ENCODE measurements at places on chromosomes 5 and 9. TPM values are rescaled to one million over a fixed set of nuclear protein-coding genes. Genes with fewer than 3 reads are reported as not detected.

- H3K27ac ChIP-seq, result no peak overlapping the region
- H3K4me1 ChIP-seq, result no peaks in the 10 kb centered on the region
- DNase-seq, result peak; percentile 4
- no peak overlapping the region for H3K4me3 ChIP-seq
- H3K36me3 ChIP-seq, result peaks cover 5% of the 10 kb centered on the region
Observed at GRCh38 chr5:69404659-69405330, 10.1 kb upstream of the MARVELD2 start.

Gene SPINK6
- total RNA-seq, result not detected

Gene CDKN2B-AS1
- total RNA-seq, result 2.3 TPM

DNA sequence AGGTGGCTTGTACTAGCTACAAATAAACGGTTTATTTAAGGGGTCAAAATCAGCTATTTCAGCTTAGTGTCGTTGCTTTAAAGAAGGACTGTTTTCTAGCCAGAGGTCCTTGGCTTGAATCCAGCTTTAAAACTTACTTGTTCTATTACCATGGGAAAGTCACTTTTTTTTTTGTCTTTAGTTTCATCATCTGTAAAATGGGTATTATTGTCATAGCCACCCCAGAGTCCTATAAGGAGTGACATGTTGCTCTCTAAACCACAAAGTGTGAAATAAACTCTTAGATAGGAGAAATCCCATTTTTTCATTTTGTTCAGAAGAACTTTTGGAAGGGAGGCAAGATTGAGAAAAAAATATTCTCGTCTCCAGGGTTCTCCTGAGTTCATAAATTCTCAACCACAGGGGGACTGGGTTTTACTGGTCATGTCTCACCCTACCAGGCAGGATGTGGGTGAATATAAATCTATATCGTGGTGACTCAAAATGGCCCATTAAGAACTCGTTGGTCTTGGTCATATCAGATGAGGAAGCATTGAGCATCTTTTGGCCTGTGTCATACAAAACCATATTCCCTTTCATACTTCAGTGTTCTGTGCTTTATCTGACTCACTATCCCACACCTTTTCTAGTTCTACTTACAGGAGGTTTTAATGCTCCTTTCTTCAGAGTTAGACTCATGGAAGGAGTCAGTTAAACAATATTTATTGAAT lies 202.7 kb upstream of the NR3C1 start:
- no peak overlapping the region for H3K27ac ChIP-seq
- H3K27me3 ChIP-seq, result no peaks in the 10 kb centered on the region
- H3K4me1 ChIP-seq, result no peaks in the 10 kb centered on the region
- H3K4me3 ChIP-seq, result no peak overlapping the region
- peak; percentile 6 for DNase-seq

Gene PLPP7
- 0.20 TPM for total RNA-seq

DNA sequence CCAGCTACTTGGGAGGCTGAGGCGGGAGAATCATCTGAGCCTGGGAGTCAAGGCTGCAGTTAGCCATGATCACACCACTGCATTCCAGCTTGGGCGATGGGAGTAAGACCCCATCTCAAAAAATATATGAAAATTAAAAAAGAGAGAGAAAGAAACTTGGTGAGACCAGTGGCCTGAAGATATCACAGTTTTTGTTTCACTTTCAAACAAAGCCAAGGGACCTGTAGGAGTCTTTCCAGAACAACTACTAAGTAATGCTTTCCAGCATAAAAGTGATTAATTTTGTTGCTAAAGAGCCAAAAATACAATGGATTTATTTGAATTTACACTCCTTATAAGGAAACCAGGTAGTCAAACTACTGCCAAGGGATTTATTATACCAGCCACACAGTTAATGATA lies 23.5 kb downstream of the GKAP1 start:
- H3K4me3 ChIP-seq, result no peak overlapping the region
- H3K27ac ChIP-seq, result no peak overlapping the region
- no peak for DNase-seq

Gene MED7
- total RNA-seq, result 9.3 TPM

DNA sequence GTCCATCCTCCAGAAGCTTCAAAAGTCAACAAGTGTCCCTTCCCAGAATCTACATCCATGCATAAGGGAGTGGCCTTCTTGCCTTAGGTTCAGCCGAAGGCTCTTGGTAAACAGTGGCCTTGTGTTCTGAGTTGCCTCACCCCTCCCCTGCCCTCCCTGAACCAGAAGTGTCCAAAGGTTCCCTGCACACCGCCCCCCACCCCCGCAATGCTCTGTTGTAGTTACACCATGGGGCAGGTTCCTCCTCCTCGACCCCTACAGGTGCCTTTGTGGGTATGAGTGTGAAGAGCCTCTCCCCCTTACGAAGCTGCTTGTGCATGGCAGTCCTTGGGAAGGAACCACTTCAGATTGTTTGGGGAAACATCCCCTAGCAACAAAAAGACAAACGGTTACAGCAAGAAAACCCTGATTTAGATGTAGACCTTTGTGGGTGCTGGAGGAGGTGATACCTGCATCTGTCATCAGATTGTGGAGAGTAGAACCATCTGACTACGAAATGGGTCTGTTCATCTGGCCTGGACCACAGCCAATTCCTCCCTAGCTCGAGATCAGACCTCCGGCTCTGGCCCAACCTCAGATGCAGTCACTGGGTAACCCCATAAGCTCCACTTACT lies 7.1 kb downstream of the SPACA9 start:
- no peak overlapping the region for H3K27ac ChIP-seq
- no peaks in the 10 kb centered on the region for H3K27me3 ChIP-seq
- no peak overlapping the region for H3K4me3 ChIP-seq
- H3K4me1 ChIP-seq, result no peaks in the 10 kb centered on the region
- no peaks in the 10 kb centered on the region for H3K36me3 ChIP-seq

Gene GPR21
- total RNA-seq, result 0.67 TPM

- no peak for DNase-seq
- H3K4me3 ChIP-seq, result no peak overlapping the region
- H3K27ac ChIP-seq, result no peak overlapping the region
- H3K36me3 ChIP-seq, result peaks cover 83% of the 10 kb centered on the region
- H3K4me1 ChIP-seq, result peaks cover 4% of the 10 kb centered on the region
- no peaks in the 10 kb centered on the region for H3K27me3 ChIP-seq
Observed at GRCh38 chr5:14296533-14297331, 153.6 kb downstream of the TRIO start.

All from astrocyte (in vitro differentiated cells and primary cell).